ENCODE measurements at places on chromosomes 7 and 10.

- no peak for DNase-seq
Observed at GRCh38 chr10:1610986-1611770, 126.1 kb downstream of the ADARB2 start.

DNA sequence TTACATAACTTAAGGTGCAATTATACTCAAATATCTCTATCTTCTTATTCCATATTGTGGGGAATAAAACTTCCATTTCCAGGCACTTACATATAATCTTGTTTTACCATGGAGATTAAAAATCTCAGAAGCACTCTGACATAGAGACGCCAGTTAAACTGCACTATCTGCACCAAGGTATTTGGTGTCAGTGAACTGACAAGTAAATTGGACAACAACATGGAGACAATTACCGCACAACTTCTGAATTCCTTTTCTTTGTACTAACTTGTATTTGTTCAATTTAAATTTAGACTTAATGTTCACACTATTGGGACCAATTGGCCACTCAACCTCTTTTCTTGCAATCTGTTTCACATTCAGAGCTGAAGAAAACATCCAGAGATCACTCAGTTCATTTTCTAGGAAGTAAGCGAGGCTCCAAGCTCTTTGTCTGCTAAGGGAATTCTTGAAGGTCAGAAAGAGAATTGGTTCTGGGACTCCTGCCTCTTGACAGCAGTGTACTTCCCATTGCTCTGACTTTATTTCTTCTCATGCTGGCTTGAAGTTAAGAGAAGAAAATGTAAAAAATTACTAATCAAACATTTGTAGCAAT is 184.7 kb downstream of the CHCHD3 start:
- no peak for DNase-seq

DNA sequence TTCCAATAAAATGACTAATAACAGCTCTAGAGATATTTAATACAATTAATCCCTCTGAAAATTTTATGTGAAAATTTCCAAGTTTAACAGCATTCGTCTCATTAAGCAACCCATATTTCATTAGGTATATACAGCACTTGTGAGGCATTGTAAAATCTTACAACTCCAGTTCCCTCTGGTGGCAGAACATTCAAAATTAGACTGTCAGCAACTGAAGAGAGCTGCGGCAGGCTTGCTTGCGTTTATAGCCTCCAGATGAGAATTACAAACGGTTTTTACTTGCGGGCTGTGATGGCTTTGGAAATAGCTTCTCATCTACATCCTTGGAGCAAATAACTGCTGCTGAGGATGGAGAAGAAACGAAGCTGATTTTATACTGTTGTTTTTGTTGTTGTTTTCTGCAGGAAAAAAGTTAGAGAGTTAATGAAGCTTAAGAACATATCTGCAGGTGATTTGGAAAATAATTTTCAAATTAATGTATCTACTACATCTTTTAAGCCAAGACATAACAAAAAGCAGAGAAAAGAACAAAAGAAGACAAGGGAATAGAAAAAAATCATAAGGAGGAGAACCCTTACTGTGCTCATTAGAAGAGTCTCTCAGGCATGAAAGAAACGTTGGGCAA is 171.3 kb downstream of the MAGI2 start:
- no peak for DNase-seq

DNA sequence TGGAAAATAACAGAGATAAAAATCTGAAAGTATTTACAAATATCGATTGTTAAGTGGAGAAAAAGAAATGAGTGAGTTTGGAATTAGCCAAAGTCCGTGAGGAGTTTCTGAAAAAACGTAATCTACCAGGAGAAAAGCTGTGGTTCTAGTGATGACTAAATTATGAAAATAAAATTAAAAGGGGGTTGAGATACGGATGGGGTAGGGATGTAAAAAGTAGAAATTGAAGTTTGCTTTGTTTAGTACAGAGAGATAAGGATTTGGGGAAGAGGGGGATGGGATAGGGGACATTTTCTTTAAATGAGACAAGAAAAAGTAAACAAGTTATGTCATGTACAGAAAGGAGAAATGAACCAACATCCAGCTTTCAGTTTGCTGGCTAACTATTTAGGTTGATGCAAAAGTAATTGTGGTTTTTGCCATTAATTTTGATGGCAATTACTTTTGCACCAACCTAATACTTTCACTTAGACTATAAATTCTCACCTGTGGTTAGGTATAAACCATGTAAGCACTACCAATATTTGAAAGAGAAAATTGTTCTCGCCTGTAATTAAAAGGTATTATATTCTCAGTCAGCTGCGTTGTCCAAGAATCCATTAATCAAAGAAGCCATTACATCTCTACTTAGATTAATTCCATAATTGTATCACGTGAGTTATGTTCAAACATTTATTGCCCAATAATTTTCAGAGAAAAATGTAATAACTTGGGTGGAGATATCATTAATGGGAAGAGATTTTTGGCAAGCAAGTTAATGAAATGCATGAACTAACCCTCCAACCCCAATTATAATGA is 143.0 kb upstream of the NRP1 start:
- DNase-seq = no peak

DNA sequence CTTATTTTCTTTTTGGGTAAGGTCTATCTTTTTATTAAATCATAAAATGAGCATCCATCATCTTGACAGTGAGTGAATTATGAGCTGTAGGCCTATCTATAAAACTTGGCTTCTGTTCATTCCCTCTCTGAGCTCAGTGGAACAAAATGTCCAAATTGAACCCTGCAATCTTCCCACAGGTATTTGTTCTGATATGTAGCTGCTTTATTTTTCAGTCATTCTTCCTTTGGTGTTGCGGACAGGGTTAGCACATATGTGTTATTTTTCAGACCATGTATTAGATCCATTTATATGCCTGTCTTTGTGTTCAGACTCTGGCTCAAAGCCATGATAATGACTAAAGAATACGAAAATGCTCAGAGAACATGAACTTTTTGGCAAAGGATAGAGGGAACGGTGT is 201.6 kb upstream of the KIAA1217 start:
- no peak for DNase-seq

- DNase-seq = no peak
Observed at GRCh38 chr10:35572583-35572982, 32.6 kb upstream of the GJD4 start.

GRCh38 chr7:31850066-31850465 is 163.1 kb downstream of the PPP1R17 start:
- no peak for DNase-seq

DNA sequence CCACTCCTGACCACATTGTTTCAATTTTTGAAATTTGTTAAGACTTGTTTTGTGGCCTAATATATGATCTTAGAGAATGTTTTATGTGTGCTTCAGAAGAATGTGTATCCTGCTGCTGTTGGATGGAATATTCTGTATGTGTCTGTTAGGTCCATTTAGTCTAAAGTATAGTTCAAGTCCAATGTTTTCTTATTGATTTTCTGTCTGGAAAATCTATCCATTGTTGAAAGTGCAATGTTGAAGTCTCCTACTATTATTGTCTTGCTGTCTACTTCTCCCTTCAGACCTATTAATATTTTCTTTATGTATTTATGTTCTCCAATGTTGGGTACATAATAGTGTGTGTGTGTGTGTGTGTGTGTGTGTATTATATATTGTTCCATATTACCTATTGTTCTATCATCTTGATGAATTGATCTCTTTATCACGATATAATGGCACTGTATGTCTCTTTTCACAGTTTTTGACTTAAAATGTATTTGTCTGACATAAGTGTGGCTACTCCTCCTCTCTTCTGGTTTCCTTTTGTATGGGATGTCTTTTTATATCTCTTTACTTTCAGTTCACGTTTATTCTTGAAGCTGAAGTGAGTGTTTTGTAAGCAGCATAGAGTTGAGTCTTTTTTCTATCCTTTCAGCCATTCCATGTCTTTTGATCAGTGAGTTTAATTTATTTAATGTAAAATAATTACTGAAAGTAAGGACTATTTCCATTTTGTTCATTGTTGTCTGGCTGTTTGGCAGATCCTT is 61.3 kb downstream of the AKR1D1 start:
- DNase-seq = no peak

GRCh38 chr7:121020989-121021969 is 32.8 kb downstream of the CPED1 start:
- no peak for DNase-seq

DNA sequence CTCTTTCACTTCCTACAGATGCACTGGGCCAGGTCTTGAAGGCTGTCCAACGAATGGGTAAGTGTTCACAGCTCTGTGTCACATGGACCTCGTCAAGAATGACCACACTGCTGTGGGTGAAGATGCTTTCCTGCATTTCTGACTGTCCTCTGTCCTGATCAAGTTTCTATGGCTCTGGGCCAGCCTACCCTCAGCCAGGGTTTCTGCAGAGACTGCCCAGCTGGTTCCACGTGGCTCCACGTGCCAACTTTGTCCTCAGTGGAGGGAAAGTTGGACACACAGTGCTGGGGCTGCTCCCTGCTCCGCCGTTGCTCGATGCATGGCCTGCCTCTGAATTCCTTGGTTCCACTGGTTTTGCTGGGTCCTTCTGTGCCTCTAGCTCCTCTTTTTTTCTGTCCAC is 152.3 kb downstream of the EGFR start:
- DNase-seq = no peak

GRCh38 chr7:82507365-82507975 is 63.9 kb upstream of the CACNA2D1 start:
- DNase-seq = no peak

DNA sequence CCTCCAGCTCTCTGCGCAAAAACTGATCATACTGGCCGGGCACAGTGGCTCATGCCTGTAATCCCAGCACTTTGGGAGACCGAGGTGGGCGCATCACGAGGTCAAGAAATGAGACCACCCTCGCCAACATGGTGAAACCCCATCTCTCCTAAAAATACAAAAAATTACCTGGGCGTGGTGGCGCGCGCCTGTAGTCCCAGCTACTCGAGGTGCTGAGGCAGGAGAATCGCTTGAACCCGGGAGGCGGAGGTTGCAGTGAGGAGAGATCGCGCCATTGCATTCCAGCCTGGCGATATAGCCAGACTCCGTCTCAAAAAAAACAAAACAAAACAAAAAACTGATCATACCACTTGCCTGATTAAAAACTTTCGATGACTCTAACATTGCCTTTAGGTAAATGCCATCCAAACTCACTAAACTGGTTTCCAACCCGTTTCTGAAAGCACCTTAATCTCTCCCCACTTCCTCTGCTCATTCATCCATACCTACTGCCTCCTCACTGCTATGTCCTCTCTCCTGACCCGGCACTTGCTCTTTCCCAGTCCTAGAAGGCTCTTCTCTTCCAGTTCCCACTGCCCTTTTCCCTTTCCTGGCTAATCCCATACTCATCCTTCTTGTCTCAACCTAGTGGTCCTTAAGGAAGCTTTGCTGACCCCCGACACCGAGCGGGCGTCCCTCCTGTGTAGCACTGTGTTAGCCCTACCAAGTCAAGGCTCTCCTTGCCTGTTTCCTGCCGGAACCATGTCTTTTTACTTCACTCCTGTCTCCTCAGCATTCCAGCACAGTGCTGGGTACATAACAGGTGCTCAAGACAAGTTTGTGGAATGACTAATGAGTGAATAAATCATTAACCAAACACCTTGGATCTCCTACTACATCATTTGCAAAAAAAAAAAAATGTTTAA is 686 bp upstream of the MIOS start:
- no peak for DNase-seq

GRCh38 chr7:29955799-29956486 is 33.7 kb downstream of the SCRN1 start:
- no peak for DNase-seq

DNA sequence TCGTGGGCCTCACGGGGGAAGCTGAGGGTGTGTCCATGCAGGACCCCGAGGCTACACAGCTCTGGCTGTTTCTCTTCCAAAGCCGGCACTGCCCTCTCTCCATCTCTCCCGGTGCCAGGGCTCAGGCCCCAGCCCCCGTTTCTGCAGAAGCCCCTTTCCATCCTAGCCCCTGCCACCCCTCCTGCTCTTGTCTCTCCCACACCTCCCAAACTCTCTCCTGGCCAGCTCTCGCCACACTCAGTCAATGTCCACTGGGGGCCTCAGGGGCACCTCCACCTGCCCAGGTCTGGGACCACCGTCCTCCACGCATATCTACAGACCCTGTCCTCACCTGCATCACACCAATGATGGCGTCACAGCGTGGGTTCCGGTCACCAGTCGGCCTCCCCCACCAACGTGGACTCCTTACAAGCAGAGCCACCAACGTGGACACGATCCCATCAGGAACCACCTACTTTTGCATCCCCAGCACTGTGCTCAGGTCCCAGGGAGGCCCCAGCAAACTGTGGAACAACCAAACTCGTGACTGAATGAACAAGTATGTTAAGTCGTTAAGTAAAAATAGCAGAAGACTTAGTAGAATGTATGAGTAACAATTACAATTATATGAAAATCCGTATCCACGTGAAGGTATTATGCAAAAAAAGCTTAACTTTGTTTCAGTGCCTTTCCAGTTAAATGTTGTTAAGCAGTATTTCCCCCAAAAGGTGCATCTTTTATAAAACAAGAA is 38.4 kb downstream of the DIP2C start:
- no peak for DNase-seq
